ENCODE measurements at places on chromosomes 6 and 20.
A peak's percentile ranks its signal among the peaks of the same experiment; 100 is the strongest.

- no peak for DNase-seq
These were observed 28.2 kb upstream of the RAB23 start for GRCh38 chr6:57250348-57250747.

- no peak for DNase-seq
These were observed 306.4 kb downstream of the CD83 start for GRCh38 chr6:14423955-14424354.

GRCh38 chr6:149628875-149629510 is 19.5 kb downstream of the KATNA1 start:
- DNase-seq, result no peak

- no peak for DNase-seq
These were observed 27.9 kb downstream of the SDCBP2 start for GRCh38 chr20:1301031-1301529.

GRCh38 chr20:48926267-48926666 is 4.8 kb downstream of the ARFGEF2 start:
- DNase-seq, result no peak

- DNase-seq, result peak; percentile 75
These were observed 122.5 kb upstream of the SLC2A12 start for GRCh38 chr6:134174672-134175531.

Data from NCI-H1694 (cell line).